Fibroblast of lung (primary cell): ENCODE measurements at places on chromosomes 12 and 14. TPM values are rescaled to one million over a fixed set of nuclear protein-coding genes. Genes with fewer than 3 reads are reported as not detected.

AEBP2 gene
- 15.5 and 15.6 TPM in 2 replicates for polyA plus RNA-seq

KERA gene
- not detected in 2 replicates for polyA plus RNA-seq

NPFF gene
- polyA plus RNA-seq, result not detected in 2 replicates

PRICKLE1 gene
- 3.4 and 14.4 TPM in 2 replicates for polyA plus RNA-seq

RNF212B gene
- not detected in 2 replicates for polyA plus RNA-seq

COQ6 gene
- polyA plus RNA-seq, result 20.8 and 23.2 TPM in 2 replicates

TAS2R7 gene
- not detected in 2 replicates for polyA plus RNA-seq

CRIP2 gene
- 58.9 and 59.8 TPM in 2 replicates for polyA plus RNA-seq

FBLN5 gene
- 47.5 and 50.4 TPM in 2 replicates for polyA plus RNA-seq

KRT6B gene
- polyA plus RNA-seq, result 0.05 and 0.07 TPM in 2 replicates

TAS2R10 gene
- polyA plus RNA-seq, result 0.06 and 0.10 TPM in 2 replicates

CRIP1 gene
- 2.5 and 5.2 TPM in 2 replicates for polyA plus RNA-seq

SYCP3 gene
- polyA plus RNA-seq, result 0.02 TPM in 1 of 2 replicates, not detected in the other

KRT8 gene
- 2.5 and 16.3 TPM in 2 replicates for polyA plus RNA-seq

PRPH gene
- polyA plus RNA-seq, result 0.06 and 0.49 TPM in 2 replicates

WDHD1 gene
- 7.3 and 13.0 TPM in 2 replicates for polyA plus RNA-seq

IL23A gene
- 0.12 TPM in 1 of 2 replicates, not detected in the other for polyA plus RNA-seq

REP15 gene
- polyA plus RNA-seq, result 0.78 and 0.95 TPM in 2 replicates

ASCL1 gene
- not detected in 2 replicates for polyA plus RNA-seq

BATF gene
- 0.21 TPM in 1 of 2 replicates, not detected in the other for polyA plus RNA-seq

PTPRR gene
- 0.43 and 0.44 TPM in 2 replicates for polyA plus RNA-seq

OR4E2 gene
- polyA plus RNA-seq, result not detected in 2 replicates

CACNA2D4 gene
- polyA plus RNA-seq, result 0.47 and 0.68 TPM in 2 replicates

CCDC196 gene
- polyA plus RNA-seq, result not detected in 2 replicates
